GM12864 (cell line): ENCODE measurements at places on chromosomes 1 and 21.

DNA sequence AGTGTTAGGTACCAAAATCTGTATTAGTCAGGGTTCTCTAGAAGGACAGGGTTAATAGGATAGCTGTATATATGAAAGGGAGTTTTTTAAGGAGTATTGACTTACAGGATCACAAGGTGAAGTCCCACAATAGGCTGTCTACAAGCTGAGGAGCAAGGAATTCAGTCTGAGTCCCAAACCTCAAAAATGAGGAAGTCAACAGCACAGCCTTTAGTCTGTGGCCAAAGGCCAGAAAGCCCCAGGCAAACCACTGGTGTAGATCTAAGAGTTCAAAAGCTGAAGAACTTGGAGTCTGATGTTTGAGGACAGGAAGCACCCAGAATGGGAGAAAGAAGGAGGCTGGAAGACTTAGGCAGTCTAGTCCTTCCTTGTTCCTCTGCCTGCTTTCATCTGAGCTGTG is 487.5 kb upstream of the CHRM3 start:
- no peak for DNase-seq

- DNase-seq: no peak
Measured at GRCh38 chr1:225445639-225446594, 18.1 kb upstream of the LBR start.

- DNase-seq: no peak
Measured at GRCh38 chr1:117447661-117448060, 80.4 kb downstream of the MAN1A2 start.

- DNase-seq: no peak
Measured at GRCh38 chr1:236168716-236169429, 26.5 kb downstream of the GPR137B start.

GRCh38 chr1:176416777-176417176 is 46.2 kb upstream of the PAPPA2 start:
- DNase-seq: no peak

GRCh38 chr1:243945727-243946126 is 95.7 kb upstream of the AKT3 start:
- no peak for DNase-seq

GRCh38 chr1:5548266-5548665 is 444.0 kb downstream of the NPHP4 start:
- DNase-seq: no peak

DNA sequence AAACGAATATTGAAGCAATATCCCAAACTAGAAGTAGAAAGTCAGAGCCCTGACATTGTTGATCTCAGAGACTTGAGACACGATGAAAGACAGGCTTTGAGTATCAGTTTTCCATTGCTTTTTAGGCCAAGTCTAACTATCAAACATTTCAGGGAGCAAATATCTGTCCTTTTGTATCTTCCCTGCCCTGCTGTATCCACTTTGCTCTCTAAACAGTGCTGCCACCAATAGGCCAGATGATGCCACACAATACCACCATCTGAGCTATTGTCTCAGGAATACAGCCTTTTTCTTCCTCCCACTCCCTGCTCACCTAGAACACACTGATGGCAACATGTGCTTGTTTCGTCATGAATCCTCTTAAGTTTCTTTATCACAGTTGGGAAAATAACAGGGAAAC is 62.6 kb upstream of the SPAG17 start:
- no peak for DNase-seq
